Naive thymus-derived CD4-positive, alpha-beta T cell (primary cell): ENCODE measurements at places on chromosomes 7 and 10. TPM values are rescaled to one million over a fixed set of nuclear protein-coding genes. Genes with fewer than 3 reads are reported as not detected.

DNA sequence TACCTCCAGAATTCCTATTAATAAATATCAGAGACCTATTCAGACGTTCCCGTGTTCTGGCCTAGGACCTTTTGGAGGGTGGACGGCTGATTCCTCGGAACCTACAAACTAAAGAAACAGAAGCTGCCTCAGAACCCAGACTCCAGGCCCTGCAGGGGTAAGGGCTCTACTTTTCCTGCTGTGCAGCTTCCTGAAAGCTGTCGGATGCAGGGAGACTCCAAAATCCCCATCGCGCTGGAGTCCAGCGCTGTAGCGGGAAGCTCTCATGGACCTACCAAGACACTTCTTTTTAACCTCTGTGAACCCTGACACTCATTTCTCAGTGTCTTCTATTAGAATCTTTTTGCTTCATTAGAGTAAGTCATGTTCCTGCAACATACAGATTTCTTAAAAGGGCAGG lies 244.5 kb upstream of the PITRM1 start:
- H3K36me3 ChIP-seq = no peaks in the 10 kb centered on the region
- DNase-seq = no peak
- no peak overlapping the region for H3K27ac ChIP-seq
- H3K4me1 ChIP-seq = peaks cover 6% of the 10 kb centered on the region
- no peaks in the 10 kb centered on the region for H3K27me3 ChIP-seq

DNA sequence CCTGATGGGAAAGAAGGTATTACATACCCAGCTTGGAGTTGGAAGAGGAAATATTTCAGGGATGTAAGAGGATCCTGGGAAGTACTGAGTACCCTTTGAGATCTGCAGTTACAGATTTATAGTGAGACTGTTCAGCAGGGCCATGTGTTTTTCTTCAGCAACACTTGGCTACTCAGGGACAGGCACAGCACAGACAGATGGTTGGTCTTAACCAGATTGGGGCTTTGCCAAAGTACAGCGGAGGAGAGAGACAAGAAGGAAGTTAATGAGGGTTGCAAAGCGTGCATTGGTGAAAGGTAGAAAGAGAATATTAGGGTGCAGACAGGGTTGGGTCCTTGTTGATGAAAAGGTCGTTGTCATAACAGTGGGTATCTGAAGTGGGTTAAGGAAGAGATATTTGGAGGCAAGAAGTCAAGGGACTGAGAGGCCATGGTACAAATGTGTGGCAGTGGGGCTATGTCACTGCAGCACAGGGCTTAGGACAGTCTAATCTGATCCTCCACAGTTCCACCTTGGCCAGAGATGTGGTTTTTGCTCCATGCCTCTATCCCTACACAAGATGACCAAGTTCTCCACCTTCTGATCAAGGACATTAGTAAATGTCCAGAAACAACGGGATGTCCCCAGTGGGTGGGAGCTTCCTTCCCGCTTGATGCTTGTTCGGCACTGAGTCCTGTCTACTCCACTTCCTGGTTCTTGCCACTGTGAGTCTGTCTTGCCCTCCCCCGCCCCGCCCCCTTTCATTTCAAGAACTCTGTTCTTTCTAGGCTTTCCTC lies 18.9 kb upstream of the DNAJC1 start:
- peak overlapping the region; percentile 75 for H3K27ac ChIP-seq
- no peaks in the 10 kb centered on the region for H3K36me3 ChIP-seq
- H3K4me1 ChIP-seq = peaks cover 19% of the 10 kb centered on the region
- peak; percentile 71 for DNase-seq
- H3K4me3 ChIP-seq = peak overlapping the region; percentile 46

DNA sequence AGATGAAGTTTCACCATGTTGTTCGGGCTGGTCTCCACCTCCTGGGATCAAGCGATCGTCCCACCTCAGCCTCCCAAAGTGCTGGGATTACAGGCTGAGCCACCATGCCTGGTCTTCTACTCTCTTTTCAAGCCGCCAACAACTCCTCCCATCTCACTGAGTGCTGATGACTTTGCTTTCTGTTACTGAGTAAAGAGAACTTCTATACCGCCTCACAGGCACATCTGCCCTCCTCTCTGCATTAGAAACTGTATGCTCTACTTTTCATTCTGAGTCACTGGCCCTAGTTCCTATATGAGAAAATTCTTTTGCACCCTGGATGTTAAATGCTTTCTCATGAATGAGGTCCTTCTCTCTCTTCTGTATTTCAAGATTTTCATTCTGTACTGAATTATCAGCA lies 2.2 kb upstream of the ZNF239 start:
- no peak overlapping the region for H3K4me3 ChIP-seq
- H3K27me3 ChIP-seq = no peaks in the 10 kb centered on the region
- no peak overlapping the region for H3K27ac ChIP-seq

DNA sequence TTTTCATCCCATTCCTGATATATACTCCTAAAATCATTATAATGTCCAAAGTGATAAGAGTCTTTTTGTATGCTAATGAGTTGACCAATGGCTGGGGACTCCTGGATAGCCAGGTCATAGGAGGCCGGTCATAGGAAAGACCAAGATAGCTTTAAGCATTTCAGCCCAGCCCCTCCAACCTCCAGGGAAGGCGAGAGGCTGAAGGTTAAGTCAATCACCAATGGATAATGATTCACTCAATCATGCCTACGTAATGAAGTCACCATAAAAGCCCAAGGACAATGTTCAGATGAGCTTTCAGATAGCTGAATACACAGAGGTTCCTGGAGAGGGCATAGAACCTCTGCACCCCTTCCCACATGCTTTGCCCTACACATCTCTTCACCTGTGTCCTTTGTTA lies 75.7 kb downstream of the VWDE start:
- no peaks in the 10 kb centered on the region for H3K36me3 ChIP-seq
- no peak overlapping the region for H3K27ac ChIP-seq
- no peak overlapping the region for H3K4me3 ChIP-seq
- no peak for DNase-seq
- H3K27me3 ChIP-seq = no peaks in the 10 kb centered on the region

- no peaks in the 10 kb centered on the region for H3K4me1 ChIP-seq
- no peak for DNase-seq
- no peak overlapping the region for H3K4me3 ChIP-seq
- no peak overlapping the region for H3K27ac ChIP-seq
- H3K27me3 ChIP-seq = no peaks in the 10 kb centered on the region
These were observed 1182.9 kb upstream of the LRRTM3 start for GRCh38 chr10:65742906-65743305.

The TMEM60 gene
- total RNA-seq = 12.0 TPM

The DNAH11 gene
- 0.19 TPM for total RNA-seq

The CCDC3 gene
- total RNA-seq = not detected
